ENCODE measurements at places on chromosomes 1 and 21.
A peak's percentile ranks its signal among the peaks of the same experiment; 100 is the strongest.

- no peak for DNase-seq
These were observed 252.0 kb downstream of the RHOU start for GRCh38 chr1:228987286-228987685.

DNA sequence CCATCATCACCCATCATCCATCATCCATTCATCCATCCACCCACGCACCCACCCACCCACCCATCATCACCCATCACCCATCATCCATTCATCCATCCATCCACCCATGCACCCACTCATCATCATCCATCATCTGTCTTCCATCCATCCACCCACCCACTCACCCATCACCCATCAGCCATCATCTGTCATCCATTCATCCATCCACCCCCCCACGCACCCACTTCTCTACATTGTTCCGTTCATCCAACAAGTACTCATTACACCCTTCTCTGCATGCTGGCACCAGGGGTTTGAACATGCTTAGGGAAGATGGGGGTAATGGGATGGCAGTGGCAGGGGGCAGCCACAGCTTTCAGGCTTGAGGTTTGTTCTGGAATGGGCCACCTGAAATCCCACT is 82.1 kb downstream of the ADARB1 start:
- no peak for DNase-seq

- no peak for DNase-seq
These were observed 12.0 kb upstream of the A3GALT2 start for GRCh38 chr1:33332881-33333280.

DNA sequence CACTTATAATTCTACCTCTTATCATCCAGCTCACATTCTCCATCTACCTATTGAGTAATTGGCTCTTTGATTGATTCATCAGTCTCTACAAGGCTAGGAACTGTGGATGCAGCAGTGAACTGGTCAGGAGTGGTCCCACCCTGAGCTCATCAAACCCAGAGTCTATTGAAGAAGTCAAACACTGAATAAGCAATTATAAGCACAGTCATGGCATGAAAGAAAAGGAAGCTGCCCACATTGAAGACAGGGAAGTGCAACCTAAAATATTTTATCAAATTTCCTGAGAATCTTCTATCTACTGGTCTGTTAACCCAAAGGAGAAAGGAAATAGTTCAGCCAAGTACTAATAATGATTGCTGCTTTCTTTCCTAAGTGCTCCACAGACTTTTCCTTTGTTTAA is 35.7 kb downstream of the ACP6 start:
- DNase-seq: no peak

DNA sequence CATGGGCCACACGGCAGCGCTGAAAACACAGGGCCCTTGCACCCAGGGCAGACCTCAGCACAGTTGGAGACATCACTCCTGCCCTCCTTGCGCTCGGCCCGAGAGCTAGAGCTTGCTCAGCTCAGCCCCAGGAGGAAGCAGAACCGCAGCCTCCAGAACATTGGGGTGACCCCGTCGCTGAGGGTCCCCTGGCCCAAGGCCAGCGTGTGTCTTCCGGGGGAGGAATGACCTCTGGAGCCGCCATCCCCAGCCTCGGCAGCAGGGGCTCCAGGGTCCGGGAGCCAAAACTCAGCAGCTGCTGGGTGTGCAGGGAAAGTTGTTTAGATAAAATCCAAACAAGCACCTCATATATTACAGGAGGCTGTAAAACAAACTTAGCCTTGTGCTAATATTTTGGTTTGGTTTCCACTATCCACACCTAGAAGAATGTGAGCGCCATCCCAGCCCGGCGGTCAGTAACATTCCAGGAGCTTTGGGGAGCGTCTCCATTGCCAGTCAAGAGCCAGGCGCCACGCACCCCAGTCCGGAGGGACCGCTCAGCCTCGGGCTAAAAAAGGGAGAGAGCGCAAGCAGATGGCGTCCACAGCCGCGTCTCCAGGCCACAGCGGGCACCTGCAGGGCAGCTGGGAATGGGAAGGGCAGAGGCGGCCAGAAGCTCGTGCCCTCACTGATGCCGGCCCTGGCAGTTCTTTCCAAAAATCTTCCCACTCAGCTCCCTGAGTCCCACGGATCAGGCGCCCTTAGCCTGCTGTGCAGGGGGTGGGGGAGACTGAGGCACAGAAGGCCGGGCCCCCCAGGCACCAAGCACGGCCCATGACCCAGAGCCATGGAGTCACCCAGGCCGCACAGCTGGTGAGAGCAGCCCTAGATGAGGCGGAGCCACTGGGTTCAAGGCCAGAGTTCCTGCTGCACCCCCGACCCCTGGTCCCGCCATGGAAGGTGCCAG is 52.0 kb downstream of the SLX9 start:
- DNase-seq: no peak

DNA sequence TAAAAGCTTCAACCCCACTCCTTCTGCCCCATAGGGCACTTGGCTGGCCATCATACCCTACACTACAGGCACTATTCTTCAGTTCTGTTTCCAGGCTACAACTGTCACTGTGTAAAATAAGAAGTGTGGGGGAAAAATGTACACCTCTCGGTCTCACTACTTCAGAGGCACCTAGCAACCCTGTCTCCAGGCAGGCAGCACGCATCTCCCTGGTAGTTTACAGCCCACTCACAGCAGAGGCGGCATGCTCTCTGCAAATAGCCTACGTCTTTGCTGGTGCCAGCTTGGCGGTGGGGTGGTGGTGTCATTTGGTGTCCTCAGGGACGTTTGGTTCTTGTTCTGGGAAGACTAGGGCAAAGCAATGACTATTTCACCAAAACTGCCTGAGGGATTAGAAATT is 48.2 kb upstream of the BTG3 start:
- no peak for DNase-seq

- peak; percentile 49 for DNase-seq
These were observed 756 bp downstream of the PHGDH start for GRCh38 chr1:119712342-119713038.

GRCh38 chr1:156153362-156153761 is at the start of gene SEMA4A:
TSS of gene SEMA4A (plus strand) at chr1:156153585. CDS start at chr1:156154579, 994 bp downstream.
- no peak for DNase-seq

DNA sequence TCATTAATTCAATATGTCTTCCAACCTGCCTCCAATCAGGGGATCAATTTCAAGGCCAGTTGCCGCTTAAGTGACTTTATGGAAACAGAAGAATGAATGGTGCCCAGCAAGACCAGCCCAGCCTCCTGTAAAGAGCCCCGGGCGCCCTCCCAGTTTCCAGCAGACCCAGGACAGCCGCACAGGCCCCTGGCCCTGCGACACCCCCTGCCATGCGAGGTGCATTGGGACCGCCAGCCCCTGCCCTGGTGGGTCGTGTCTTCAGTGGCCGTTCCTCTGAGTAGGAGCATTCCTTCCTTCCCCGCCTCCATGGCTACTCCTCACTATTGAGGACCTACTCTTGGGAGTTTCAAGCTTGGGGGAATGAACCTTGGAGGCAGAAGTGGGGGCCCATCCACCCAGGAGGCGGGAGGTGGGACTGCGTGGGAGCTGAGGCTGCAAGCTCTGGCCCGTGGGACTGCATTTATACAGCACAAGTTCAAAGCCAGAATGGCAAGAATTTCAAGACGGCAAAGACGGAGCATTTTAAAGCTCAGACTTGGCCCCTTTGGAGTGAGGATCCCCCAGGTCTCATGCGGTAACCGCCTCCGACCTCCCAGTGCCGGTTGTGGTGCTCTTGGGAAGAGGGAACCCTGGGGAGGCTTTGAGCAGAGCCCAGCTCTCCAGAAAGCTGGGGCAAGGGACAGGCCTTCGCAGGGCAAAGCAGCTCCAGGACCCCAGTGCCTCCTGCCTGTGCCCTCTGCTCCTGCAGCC is 73.1 kb upstream of the ACTRT2 start:
- DNase-seq: no peak

DNA sequence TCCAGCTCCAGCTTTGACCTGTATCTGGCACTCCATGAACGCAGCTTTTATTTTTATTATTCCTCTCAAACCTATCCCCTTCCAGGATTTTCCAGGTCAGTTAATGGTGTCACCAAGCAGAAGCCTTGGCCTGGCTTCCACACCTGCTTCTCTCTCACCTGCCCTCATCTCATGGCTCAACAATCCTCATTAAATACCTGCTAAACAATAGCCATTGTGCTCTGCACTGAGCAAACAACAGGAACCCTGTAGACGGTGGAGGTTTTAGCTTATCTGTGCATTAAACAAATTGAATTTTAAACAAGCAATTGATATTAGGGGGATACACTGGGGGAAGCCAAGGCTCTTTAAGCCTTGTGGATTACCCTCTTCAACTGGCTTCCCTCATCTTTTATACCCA is 15.3 kb downstream of the PYCR2 start:
- DNase-seq: no peak

GRCh38 chr1:114691061-114691460 is 4.3 kb downstream of the AMPD1 start:
- no peak for DNase-seq

GRCh38 chr1:85289848-85290335 is 13.5 kb upstream of the BCL10 start:
- DNase-seq: no peak

DNA sequence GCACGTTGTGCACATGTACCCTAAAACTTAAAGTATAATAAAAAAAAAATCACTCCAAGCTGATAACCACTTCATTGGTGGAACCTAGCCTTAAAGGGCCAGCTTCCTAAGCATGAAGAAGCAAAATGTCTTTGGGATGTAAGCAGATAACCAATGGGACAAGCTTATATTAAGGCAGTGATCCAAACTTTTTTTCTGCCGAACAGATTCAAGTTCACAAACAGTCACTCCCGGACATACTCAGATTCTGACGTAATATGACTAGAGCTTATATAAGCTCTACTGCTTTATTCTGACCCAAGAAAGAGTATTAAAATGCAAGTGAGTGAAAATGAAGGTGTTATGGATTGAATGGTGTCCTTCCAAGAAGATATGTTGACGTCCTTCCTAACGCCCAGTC is 44.9 kb upstream of the HIVEP3 start:
- DNase-seq: no peak

- peak; percentile 11 for DNase-seq
These were observed 73.9 kb downstream of the RAP1GAP start for GRCh38 chr1:21594935-21595897.

GRCh38 chr1:58933599-58933926 is 149.7 kb upstream of the JUN start:
- DNase-seq: no peak

DNA sequence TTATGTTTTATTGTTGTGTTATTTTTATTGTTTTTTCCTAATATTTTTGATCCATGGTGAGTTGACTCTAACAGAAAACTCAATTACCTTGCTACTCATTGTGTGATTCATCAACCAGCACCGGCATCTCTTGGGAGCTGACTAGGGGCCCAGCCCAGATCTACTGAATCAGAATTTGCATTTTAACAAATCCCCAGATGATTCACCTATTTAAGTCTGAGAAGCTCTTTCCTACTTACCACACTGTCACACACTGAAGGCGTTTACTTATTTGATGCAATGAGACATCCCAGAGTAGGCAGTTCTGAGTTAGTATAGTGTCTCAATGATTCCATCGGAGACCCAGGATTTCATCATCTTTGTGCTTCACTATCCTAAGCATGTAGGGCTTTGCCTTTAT is 416.6 kb downstream of the RWDD3 start:
- no peak for DNase-seq

DNA sequence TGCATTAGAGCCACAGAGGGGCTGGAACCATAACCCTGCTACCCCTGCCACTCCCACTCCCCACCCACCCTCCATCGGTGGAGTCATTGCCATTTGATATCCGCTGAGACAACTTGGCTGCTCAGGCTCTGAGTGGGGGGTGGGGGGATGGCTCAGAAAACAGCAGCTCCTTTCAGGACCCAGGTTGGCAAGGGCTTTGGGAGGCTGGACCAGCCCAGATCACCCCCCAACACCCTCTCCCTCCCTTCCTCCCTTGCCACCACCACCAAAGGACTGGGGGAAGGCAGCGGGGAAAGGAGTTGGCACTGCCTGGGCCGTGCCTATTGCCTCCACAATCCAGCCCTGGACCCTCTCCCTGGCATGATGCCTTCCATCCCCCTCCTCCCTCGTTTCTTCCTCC is 1.7 kb downstream of the KCNJ10 start:
- no peak for DNase-seq

DNA sequence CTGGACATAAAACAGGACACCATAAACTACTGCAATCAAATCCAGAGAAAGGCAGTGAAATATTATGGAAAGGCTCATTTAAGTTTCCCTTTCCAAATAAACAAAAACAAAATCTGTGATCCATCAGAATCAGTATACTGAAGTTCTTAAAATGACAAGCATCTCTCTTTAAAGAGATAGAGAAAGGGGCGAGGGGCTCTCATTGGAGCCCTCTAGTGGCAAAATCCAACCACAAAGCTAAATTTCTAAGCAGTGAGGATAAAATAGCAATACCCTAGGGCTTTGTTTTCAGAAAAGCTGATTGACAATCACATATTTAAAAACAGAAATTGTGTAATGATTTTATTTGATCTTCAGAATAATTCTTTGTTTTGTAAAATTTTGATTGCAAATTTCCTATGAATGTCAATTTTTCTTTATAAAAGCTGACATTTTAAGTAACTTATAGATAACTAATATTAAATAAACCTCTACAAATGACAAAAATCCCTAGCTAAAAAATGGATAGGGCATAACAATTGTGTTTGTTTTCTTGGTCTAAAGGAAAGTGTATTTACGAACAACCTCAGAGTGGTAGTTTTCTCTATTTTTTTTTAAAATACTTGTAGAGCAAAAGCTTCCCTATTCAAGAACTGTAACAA is 138.2 kb downstream of the COL24A1 start:
- DNase-seq: peak; percentile 19

DNA sequence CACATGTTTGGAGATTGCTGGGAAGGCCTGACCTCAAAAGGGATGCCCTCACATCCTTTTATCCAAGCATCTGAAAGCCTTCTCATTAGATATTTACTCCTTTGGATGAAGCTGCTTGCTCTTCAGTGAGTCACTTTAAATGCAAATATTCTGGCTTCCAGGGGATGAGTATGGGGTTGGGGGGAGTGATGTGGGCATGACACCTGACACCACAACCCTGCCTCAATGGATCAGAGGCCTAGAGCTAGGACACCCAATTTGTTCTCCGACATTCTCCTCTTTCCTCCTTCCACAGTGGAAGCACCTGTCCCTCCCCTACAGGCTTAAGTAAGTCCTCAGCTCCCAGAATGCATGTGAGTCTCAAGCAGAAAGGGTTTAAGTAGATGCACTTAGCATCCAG is 238.3 kb downstream of the OMA1 start:
- DNase-seq: no peak

DNA sequence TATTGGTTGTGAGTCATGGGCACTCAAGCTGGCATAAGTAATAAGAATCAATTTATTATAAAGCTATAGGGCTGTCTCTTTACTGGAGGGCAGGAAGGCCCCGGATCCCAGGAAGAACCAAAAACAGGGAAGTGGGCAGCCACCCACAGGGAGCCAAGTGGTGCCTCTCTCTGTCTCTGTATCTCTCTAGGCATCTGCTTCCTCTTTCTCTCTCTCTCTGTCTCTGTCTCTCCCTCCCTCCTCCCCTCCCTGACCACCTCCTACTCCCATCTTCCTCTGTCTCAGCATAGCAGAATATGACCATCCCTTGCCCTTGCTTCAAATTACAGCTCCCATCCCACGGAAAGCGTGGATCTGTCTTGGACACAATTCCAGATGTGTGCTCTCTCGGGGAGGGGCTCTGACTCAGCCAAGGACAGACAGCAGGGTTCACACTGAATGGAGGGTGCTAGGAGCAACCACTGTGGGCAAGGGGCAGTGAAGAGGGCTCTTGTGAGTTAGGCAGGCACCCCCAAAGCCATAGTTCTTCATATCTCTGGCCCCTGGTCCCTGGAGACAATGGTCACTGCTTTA is 80.4 kb upstream of the LPGAT1 start:
- no peak for DNase-seq

Measured in astrocyte of the cerebellum (primary cell).